ENCODE measurements at places on chromosomes 6 and 20.

DNA sequence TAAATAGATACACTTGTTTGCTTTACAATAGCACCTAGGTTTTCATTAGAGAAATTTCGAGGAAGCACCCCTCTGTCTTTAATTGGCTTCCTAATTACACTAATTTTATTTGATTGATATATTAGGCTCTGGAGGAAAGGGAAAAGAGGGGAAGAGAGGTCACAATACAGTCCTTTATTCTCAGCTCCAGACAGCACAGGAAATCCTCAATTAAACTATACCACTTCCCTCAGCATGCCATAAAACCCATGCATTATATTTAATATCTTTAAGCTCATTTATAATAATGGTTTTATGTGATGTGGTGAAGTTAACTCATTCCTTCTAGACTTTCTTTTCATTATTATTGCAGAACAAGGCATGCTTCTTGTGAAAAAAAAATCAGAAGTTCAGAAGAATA is 17.7 kb upstream of the PDE7B start:
- DNase-seq, result no peak

- DNase-seq, result no peak
Observed at GRCh38 chr20:33947709-33948295, 45.9 kb upstream of the RALY start.

DNA sequence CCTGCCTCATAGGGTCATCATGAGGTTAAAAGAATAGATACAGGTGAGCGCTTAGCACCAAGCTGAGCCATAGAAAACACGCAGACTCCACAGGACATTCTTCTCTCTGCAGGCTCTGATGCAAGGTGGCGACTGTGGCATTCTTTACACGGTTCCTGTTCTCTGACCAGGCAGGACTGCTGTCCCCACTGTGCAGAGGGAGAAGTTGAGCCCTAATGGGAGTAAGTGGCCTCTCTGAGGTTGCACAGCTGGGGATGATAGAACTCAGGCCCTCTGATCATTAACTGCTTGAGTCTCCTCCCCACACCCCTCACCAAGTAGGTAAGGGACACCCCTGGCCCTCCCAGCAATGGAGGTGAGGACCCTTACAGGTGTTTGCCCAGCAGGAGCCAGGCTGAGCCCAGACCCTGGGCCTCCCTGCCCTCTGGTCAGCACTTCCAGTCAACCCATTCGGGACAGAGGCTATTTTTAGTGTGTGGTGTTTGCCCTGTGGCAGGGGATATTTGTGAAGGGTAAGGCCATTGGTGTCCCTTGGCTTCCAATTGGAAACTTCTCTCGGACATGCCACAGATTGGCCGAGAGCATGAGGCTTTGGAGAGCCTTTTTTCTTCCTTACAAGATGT is 116.8 kb downstream of the VEGFA start:
- DNase-seq, result no peak

DNA sequence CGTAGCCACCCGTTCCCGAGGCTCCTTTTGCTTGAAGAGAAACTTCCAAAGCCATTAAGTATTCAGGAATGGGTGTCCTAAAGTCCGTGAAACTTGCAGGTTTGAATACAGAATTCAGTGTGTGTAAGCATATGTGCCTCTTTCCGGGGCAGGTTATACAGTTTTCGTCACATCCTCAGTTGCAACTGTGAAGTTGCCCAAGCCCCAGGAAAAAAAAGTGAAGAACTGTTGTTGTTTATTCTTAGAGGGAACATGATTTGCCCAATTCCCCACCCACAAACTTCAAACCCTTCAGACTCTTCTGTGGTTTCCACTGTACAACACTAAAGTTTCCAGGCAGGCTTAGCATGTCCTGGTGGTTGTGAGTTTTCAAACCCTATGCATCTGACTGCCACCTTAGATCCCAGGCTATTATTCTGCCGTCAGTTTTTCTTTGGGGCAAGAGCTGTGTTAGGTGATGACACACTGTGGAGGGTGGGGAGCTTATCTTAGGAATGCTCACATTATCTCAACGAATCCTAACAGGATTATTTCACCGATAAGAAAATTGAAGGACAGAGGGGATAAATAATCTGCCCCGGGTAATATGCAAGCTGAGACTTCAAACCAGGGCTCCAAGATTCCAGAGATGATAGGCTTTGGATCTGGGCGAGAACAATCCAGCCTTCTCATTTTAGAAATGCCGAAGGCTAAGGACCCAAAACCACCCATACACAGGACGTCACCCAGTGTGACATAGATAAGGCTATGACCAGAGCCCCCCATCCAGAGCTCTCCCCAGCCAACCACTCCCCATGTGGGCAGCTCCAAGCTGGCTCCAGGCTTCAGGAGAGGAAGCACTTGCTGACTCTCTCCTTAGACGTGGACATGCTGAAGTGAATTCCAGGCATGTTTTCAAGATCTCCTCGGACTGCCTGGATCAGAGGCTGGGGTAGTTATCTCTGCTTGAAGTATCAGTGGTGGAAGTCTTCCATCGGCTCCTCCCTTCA is 81.7 kb upstream of the AFDN start:
- DNase-seq, result no peak

- DNase-seq, result no peak
Observed at GRCh38 chr20:52801628-52802006, 170.5 kb upstream of the TSHZ2 start.

GRCh38 chr20:22339946-22340345 is 244.4 kb downstream of the FOXA2 start:
- DNase-seq, result no peak

DNA sequence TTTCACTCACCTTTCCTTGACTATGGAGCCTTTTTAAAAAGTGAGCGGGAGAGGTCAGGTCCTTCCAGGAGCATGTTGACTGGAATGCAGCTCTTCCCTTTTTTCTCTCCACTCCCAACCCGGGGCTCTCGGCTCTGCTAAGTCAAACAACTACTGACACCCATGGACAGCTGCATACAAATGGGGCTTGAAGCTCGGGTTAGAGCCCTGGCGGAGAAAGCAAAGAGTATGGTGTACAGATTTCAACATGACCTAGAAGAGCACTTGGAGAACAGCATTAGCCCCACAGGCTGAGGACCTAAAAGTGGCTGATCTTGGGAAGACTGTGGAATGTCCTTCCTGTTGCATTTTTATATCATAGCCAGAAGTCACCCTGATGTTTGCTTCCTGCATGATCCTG is 162.0 kb upstream of the STMND1 start:
- no peak for DNase-seq

GRCh38 chr6:74415056-74415455 is 719.1 kb downstream of the CD109 start:
- no peak for DNase-seq

- DNase-seq, result no peak
Observed at GRCh38 chr20:297925-298775, 780 bp downstream of the ZCCHC3 start.

DNA sequence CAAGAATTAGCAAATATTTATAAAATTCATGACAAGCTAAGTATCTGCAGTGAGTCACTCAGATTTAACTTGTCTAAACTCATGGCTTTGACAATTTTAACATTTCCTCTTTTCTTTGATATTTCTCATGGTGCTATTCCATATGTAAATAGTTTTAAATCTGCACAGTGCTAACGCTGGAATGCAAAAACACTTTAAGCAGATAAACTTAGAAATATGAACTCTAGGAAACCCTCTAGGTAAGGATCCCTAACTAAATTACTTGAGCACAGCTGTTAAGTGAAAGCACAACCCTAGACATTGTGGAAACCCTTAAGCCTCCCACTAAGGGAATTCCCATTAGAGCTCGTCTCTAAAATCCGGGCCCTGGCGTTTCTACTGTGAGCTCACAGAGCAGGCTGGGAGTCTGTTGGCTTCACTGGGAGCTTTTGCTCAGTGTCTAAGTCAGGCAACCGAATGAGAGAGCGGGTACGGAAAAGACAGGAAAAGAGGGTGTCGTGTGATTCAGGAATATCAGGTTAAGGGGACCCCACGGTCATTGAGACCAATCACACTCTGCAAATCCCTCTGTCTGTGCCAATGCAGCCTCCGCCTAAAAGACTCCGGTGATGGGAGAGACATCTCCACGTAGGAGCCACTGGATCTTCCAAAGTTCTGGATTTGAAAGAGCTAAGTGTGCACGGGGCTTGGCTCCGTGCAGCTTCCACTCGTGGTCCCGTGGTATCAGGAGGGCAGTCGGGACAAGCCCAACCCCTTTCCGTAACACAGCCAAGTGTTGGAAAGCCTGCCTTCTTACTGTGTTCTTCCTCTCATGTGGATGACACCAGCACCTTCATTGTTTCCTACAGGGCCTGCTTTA is 112.3 kb upstream of the RPS6KA2 start:
- no peak for DNase-seq

Data from stimulated activated CD8-positive, alpha-beta memory T cell treated with anti-CD3 and anti-CD28 coated beads, Interleukin-4, amount 100 ng/mL, for 4 hours (primary cell).